Activated CD4-positive, alpha-beta T cell treated with anti-CD3 and anti-CD28 coated beads, Interleukin-2, amount 10 ng/mL, durations not matched to agents 24 days and 14 days (primary cell): ENCODE measurements at places on chromosomes 4 and X. TPM values are rescaled to one million over a fixed set of nuclear protein-coding genes. Genes with fewer than 3 reads are reported as not detected.
A peak's percentile ranks its signal among the peaks of the same experiment; 100 is the strongest.

DNA sequence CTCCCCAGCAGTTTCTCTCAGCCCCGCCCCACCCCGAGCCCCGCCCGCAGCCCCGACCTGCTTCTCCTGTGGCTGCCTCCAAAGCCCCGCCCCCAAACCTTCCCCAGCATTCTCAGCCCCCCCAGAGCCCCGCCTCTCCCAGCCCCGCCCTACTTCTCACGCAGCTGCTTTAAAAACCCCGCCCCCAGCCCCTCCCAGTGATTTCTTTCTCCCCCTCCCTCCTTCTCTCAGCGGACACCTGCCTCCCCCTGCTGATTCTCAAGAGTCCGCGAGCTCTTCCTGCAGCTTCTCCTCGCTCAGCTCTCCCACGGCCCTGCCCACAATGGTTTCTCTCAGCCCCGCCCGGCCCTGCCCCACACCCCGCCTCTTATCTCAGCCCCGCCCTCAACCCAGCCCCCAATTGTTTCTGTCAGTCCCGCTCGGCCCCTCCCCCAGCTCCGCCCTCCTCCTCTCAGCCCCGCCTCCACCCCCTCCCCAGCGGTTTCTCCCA lies 636 bp upstream of the EOLA1 start:
- H3K27ac ChIP-seq, result peak overlapping the region; percentile 100
- peak; percentile 92 for DNase-seq
- no peaks in the 10 kb centered on the region for H3K27me3 ChIP-seq
- H3K4me3 ChIP-seq, result peak overlapping the region; percentile 100
- H3K4me1 ChIP-seq, result peaks cover 14% of the 10 kb centered on the region

DNA sequence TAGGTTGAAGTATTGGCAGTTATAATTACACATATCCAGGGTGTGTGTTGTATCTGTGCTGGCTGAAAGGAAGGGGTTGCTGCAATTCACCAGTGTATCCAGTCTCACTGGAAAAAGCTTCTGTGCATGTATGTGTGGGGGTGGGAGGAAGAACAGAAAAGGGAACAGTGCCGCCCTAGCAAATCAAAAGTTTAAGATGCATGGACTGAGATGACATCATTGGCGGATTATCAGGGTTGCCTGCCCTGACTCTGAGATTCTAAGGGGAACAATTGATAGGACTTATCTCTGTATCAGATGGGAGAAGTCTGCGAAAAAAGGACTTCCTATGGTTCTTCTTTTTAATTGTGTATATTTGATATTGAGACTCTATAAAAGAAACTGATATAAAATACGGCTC lies 3.5 kb downstream of the SLC25A43 start:
- H3K36me3 ChIP-seq, result peaks cover 3% of the 10 kb centered on the region
- peaks cover 14% of the 10 kb centered on the region for H3K4me1 ChIP-seq
- no peaks in the 10 kb centered on the region for H3K27me3 ChIP-seq
- no peak overlapping the region for H3K27ac ChIP-seq
- H3K4me3 ChIP-seq, result no peak overlapping the region

- no peaks in the 10 kb centered on the region for H3K27me3 ChIP-seq
- H3K4me3 ChIP-seq, result no peak overlapping the region
- H3K27ac ChIP-seq, result peak overlapping the region; percentile 52
- peaks cover 18% of the 10 kb centered on the region for H3K36me3 ChIP-seq
- DNase-seq, result peak; percentile 89
Measured at GRCh38 chr4:153573881-153574802, 108.0 kb downstream of the TMEM131L start.

Gene KCTD8
- total RNA-seq, result not detected in 2 replicates

DNA sequence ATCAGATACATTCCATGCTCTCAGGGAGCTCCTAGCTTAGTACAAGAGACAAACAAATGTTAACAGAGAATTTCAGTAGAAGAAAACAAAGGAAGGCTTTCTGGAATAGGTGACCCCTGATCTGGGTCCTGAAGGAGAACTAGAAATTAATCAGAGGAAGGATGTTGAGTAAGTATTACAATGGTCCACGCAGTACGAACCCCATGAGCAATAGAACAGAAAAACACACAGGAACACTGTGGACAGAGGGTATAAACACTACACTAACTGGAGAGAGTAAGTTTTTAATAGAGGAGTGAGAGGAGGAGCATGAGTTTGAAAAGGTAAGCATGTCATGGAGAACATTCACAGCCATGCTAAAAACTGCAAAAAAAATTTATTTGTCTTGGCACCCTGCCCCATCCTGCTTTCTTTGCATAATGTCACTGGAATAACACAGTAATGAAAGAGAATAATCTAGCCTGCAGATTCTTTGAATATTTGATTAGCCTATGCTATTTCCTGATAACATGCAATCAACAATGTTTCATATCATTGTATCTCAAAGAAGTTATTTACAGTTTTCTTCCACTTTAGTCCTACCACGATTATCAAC lies 140.3 kb upstream of the ZXDB start:
- H3K4me3 ChIP-seq, result no peak overlapping the region
- no peak overlapping the region for H3K27ac ChIP-seq

GRCh38 chr4:173991814-173992213 lies 291.7 kb downstream of the FBXO8 start:
- no peaks in the 10 kb centered on the region for H3K27me3 ChIP-seq
- no peak overlapping the region for H3K27ac ChIP-seq
- no peak for DNase-seq
- no peaks in the 10 kb centered on the region for H3K4me1 ChIP-seq
- no peaks in the 10 kb centered on the region for H3K36me3 ChIP-seq

GRCh38 chr4:171676555-171677215 lies 136.5 kb upstream of the GALNTL6 start:
- H3K36me3 ChIP-seq, result no peaks in the 10 kb centered on the region
- no peak overlapping the region for H3K27ac ChIP-seq
- H3K4me3 ChIP-seq, result no peak overlapping the region
- H3K4me1 ChIP-seq, result no peaks in the 10 kb centered on the region
- no peak for DNase-seq

GRCh38 chrX:153312041-153312440 lies 9.5 kb downstream of the PNMA6F start:
- H3K4me3 ChIP-seq, result no peak overlapping the region
- no peak overlapping the region for H3K27ac ChIP-seq
- H3K36me3 ChIP-seq, result no peaks in the 10 kb centered on the region
- H3K27me3 ChIP-seq, result peaks cover 1% of the 10 kb centered on the region
- DNase-seq, result no peak

- H3K4me3 ChIP-seq, result peak within 1 kb of the TSS; percentile 94
- peak; percentile 97 for DNase-seq
- H3K27ac ChIP-seq, result peak within 1 kb of the TSS; percentile 98
- peaks cover 30% of the 10 kb centered on the region for H3K4me1 ChIP-seq
- no peaks in the 10 kb centered on the region for H3K27me3 ChIP-seq
Measured at GRCh38 chr4:1870578-1871443, at the start of gene NSD2. TSS of gene NSD2 (plus strand) at chr4:1871393. CDS start at chr4:1900655, 29,262 bp downstream.

DNA sequence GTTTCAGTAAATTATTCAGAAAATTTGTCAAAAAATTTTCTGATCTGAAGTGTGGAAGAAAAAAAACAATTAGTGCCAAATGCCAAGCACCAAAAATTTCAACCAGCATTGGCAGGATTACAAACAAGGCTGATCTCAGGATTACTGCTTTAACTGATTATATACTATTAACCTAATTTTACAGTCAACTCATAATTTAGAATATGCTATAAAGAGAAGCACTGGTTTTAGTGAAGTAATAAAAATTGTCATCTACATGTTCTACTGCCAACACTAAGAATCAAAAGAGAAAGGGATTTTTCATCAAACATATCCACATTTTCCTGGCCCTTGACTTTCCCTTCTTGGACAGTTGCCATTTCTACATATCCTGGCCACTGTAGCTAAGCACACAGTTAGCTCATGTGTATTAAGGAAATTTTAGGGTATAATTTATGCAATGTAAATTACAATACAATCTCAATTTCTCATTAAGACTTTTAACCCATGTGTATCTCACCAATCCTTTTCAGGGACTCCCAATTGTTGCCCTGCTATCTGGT lies 33.8 kb downstream of the THOC2 start:
- DNase-seq, result no peak
- H3K4me1 ChIP-seq, result peaks cover 2% of the 10 kb centered on the region
- no peak overlapping the region for H3K27ac ChIP-seq
- peaks cover 2% of the 10 kb centered on the region for H3K36me3 ChIP-seq
- H3K4me3 ChIP-seq, result no peak overlapping the region

DNA sequence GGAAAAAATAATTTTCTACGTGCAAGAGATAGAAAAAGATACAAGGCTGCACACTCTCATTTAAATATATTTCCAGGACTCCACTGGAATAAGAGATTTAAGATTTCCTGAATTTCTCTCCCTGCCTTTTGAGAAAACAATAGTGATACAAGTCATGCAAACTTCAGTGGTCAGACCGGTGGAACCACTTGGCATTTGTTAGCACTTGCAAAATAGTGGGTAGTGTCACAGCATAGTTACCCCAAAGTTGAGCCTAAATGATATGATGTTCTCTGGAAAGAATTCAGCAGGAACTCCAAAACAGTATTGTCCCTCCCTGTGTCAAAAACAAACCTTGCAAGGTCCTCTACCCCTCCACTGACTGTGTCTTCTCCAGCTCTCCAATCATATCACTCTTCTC lies 102.3 kb downstream of the ANKRD50 start:
- no peaks in the 10 kb centered on the region for H3K36me3 ChIP-seq
- H3K4me1 ChIP-seq, result no peaks in the 10 kb centered on the region
- no peak for DNase-seq
- H3K4me3 ChIP-seq, result no peak overlapping the region
- H3K27ac ChIP-seq, result no peak overlapping the region
- no peaks in the 10 kb centered on the region for H3K27me3 ChIP-seq

DNA sequence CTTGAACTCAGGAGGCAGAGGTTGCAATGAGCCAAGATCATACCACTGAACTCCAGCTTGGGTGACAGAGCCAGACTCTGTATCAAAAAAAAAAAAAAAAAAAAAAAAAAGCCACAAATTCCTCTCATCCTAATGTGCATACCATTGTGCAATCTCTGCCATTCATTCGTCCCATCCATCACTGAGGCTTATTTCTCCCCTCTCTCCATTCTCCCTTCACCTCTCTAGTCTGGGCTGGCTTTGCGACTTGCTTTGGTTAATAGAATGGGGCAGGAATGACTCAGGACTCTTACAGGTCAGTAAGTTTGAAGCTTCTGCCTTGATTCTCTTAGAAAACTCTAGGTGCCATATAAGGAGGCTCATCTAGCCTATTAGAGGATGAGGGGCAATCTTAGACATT lies 60.3 kb upstream of the DDX3X start:
- H3K4me3 ChIP-seq, result no peak overlapping the region
- no peaks in the 10 kb centered on the region for H3K36me3 ChIP-seq
- no peak for DNase-seq

Gene FGFR3
- total RNA-seq, result 0.30 and 0.38 TPM in 2 replicates

Gene TCP11X2
- total RNA-seq, result not detected in 2 replicates

Gene ATOH1
- total RNA-seq, result not detected in 2 replicates

- H3K27me3 ChIP-seq, result no peaks in the 10 kb centered on the region
- no peaks in the 10 kb centered on the region for H3K4me1 ChIP-seq
- no peak overlapping the region for H3K4me3 ChIP-seq
Measured at GRCh38 chr4:76654791-76655190, 219.8 kb downstream of the SHROOM3 start.

DNA sequence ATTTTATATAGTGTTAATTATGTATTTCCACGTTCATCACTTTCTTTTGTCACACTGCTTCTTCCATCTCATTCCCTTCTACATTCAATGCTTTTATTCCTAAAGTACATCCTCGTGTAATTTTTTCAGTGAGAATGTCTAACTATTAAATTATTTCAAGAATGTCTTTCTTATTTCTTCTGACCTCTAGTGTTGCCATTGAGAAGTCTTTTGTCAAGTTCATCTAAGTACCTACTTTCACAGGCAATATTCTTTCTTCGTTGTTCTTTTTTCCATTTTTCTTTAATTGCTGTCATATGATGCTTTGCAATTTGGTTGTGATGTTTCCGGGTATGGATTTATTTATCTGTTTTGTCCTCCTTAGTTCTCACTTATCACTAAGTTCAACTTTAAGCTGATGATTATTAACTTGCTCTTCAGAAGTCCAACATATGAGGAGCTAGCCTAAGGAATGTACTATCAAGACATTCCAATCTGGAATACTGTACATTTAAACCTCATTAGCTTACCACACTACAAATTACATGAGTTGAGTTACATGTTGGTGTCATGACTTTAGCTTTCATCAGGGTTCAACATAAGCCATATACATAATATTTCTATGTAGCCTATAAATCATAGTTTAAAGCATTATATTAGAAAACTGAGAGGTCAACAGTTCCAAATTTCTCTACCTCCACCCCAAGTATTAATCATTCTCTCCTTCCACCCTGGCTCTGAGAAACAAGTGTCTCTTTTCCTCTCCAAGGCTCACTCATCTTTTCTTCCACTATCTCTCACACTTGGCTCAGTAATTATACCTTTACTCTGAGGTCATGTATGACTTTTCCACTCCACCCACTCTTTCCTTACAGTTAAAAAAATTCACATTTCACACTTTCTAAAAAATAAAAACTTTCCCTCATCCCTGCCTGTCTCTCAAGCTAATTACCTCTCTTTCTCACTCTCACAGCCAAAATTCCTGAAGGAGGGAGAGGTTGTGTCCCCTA lies 81.5 kb downstream of the COX18 start:
- peaks cover 4% of the 10 kb centered on the region for H3K27me3 ChIP-seq
- no peak for DNase-seq
- no peak overlapping the region for H3K4me3 ChIP-seq
- no peaks in the 10 kb centered on the region for H3K4me1 ChIP-seq
- no peaks in the 10 kb centered on the region for H3K36me3 ChIP-seq

DNA sequence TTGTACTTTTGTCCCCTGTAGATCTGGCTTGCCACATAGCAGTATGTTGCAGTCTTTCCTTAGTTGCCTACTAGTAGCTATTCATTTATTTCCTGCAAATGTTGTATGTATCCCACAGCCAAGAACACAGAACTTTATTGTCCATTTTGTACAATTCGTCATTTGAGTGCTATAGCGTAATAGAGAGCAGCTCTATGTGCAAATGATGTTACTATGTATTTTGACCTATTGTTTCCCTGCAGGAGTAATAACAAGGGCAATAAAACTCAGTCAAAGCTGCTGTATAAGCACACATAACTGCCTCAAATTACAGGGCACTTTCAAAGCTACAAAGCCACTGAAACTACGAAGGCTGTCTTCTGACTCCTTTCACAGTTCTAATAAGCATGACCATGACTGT lies 48.1 kb downstream of the NRK start:
- no peak for DNase-seq
- no peaks in the 10 kb centered on the region for H3K4me1 ChIP-seq
- no peak overlapping the region for H3K27ac ChIP-seq

GRCh38 chr4:67632492-67632891 lies 68.5 kb downstream of the UBA6 start:
- H3K4me3 ChIP-seq, result peak overlapping the region; percentile 82
- peak overlapping the region; percentile 88 for H3K27ac ChIP-seq
- peak; percentile 64 for DNase-seq
- peaks cover 14% of the 10 kb centered on the region for H3K4me1 ChIP-seq
- no peaks in the 10 kb centered on the region for H3K27me3 ChIP-seq
- H3K36me3 ChIP-seq, result peaks cover 60% of the 10 kb centered on the region
